ENCODE measurements at places on chromosomes 3 and 15.

- DNase-seq: no peak
Observed at GRCh38 chr3:117788061-117788460, 1078.5 kb downstream of the TUSC7 start.

GRCh38 chr15:34944936-34945335, 24.6 kb downstream of the AQR start:
- DNase-seq: no peak

DNA sequence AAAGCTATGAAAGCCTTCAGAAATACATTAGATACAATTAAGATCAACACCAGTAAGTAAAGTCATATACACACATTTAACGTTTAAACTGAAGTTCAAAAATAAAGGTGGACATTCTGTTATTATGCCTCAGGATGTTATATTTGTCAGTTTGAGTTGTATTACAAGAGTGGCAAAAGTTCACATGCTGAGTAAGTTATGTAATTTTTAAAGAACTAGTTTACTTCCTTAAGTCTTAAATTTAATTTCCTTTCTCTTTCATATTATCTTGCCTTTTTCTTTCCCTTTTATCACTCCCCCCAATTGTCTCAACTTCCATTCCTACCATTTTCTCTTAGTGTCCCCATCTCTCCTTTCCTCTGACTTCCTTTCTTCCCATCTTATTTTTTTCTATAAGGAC, 4.9 kb upstream of the GPR87 start:
- DNase-seq: no peak

- DNase-seq: no peak
Observed at GRCh38 chr3:5464649-5465048, 277.1 kb downstream of the EDEM1 start.

DNA sequence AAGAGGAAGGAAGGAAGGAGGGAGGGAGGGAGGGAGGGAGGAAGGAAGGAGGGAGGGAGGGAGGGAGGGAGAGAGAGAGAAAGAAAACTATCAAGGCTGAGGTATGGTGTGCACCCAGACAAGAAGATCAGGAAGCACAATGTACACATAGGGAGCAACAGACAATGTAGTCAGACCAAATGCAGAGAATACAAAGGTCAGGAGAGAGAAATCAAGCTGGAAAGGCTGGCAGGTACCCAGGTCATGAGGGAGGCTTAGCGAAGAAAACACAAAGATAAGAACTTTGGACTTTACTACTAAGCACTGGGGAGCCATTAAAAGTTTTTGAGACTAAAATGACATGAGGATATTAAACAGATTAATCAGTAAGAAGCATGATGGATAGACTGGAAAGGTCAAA, 176.0 kb upstream of the TMCO5A start:
- DNase-seq: no peak

- no peak for DNase-seq
Observed at GRCh38 chr3:164024786-164025185, 1053.5 kb downstream of the SI start.

DNA sequence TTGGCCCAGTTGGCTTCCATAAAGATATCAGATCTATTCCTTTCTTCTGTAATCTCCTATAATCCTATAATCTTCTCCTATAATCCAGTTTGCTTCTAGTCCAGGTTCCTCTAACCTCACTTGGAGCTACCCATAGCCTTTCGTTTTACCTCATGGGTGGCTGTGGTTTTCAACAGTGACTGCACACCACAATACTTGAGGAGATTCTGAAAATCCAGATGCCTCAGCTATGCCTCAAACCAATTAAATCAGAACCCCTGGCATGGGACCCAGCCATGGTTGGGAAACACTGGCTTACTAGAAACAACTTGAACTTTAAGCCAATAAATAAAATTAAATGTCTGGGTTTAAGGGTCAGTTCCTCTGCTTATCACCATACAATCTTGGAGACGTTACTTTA, 86.1 kb upstream of the NTRK3 start:
- no peak for DNase-seq

DNA sequence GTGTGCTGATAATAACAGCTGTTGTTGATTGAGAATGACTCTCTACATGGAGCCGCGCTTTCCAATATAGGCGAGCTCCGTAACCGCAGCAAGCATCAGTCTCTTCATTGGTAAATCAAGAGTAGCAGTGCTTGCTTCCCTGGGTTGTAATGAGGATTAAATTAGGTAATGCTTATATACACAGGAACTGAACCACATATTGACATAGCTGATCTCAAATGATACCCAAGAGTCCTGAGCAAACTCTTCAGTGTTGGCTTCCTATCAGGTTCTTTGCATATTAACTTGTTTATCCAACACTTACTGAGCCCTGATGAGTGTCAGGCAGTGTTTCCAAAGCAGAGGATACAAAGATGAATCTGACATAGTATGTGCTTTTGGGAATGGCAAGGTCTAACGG, 46.4 kb upstream of the SLCO3A1 start:
- no peak for DNase-seq

Measured in CD4-positive, alpha-beta T cell treated with Interleukin-12 subunit alpha and Interleukin-12 subunit beta, for 1 hour (primary cell).